ENCODE measurements at places on chromosomes 3 and 15. TPM values are rescaled to one million over a fixed set of nuclear protein-coding genes. Genes with fewer than 3 reads are reported as not detected.

Gene ZNF80
- polyA plus RNA-seq: not detected

Gene CFAP91
- not detected for polyA plus RNA-seq

Gene ITGA11
- 24.0 TPM for polyA plus RNA-seq

Gene STX19
- polyA plus RNA-seq: not detected

Gene TMEM266
- 0.05 TPM for polyA plus RNA-seq

Gene STRIT1
- polyA plus RNA-seq: not detected

Gene PRTG
- 1.2 TPM for polyA plus RNA-seq

Gene LRRC31
- not detected for polyA plus RNA-seq

Gene TMPRSS7
- not detected for polyA plus RNA-seq

Gene SLC27A2
- 0.11 TPM for polyA plus RNA-seq

Gene NEK10
- polyA plus RNA-seq: 3.0 TPM

Gene P2RY14
- polyA plus RNA-seq: not detected

Gene EIF2B5
- polyA plus RNA-seq: 29.8 TPM

Gene CADPS
- polyA plus RNA-seq: 0.06 TPM

Gene FBLN2
- polyA plus RNA-seq: 23.9 TPM

Gene CACNA2D2
- 0.09 TPM for polyA plus RNA-seq

Gene ZDHHC23
- polyA plus RNA-seq: 0.58 TPM

Gene NPAP1
- polyA plus RNA-seq: not detected

Gene SSR3
- 328 TPM for polyA plus RNA-seq

Gene TLR9
- 0.05 TPM for polyA plus RNA-seq

Gene TMEM212
- polyA plus RNA-seq: not detected

Gene HRG
- polyA plus RNA-seq: not detected

Gene SERPINI2
- not detected for polyA plus RNA-seq

Gene SLC6A20
- not detected for polyA plus RNA-seq

Gene DUOX1
- not detected for polyA plus RNA-seq

Gene ISLR2
- not detected for polyA plus RNA-seq

Gene POLQ
- 1.4 TPM for polyA plus RNA-seq

Gene ROPN1
- polyA plus RNA-seq: 0.29 TPM

Gene BCL2A1
- polyA plus RNA-seq: 2.7 TPM

Gene ARHGAP11A
- polyA plus RNA-seq: 9.1 TPM

Gene APOD
- polyA plus RNA-seq: 0.41 TPM

Gene CNTN3
- polyA plus RNA-seq: 4.4 TPM

Gene ARGFX
- polyA plus RNA-seq: not detected

Gene ADGRG7
- not detected for polyA plus RNA-seq

Gene GOLGA8J
- polyA plus RNA-seq: not detected

Gene CYP11A1
- polyA plus RNA-seq: 0.14 TPM
